Heart right ventricle (tissue), 16 donors: ENCODE measurements at places on chromosomes 3 and 15. TPM values are rescaled to one million over a fixed set of nuclear protein-coding genes. Genes with fewer than 3 reads are reported as not detected.

DNA sequence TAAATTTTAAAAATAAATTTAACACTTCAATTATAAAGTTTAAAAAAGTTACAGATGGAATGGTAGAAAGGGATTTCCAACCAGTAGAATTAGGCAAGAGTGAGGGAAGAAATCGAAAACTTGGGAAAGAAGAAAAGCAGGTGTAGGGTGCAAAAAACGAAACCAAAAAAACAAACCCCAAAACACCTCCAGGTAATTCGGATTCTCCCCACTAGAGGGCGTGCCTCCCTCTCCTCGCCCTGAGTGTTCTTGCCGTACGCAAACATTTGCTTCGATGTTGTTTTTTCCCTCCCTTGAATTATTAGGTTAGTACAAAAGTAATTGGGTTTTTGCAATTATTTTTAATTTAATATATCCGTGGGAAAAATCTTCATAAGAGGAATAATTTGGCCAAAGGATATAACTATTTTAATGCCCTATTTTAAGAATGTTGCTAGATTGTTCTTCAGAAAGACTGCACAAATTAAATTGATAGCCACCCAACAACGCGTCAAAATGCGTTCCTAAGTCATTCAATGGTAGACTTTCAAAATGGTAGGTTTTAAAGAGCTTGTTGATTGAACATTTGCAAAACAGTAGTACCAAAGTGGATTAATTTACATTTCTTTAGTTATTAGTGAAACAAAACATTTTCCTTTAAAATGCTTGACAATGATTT is 63.7 kb downstream of the SLC30A4 start:
- H3K27ac ChIP-seq = no peak overlapping the region
- H3K4me1 ChIP-seq = peaks cover 5% of the 10 kb centered on the region
- no peaks in the 10 kb centered on the region for H3K36me3 ChIP-seq
- H3K27me3 ChIP-seq = no peaks in the 10 kb centered on the region
- H3K4me3 ChIP-seq = peak overlapping the region; percentile 56
- peak; percentile 74 for DNase-seq

- H3K36me3 ChIP-seq = no peaks in the 10 kb centered on the region
- no peaks in the 10 kb centered on the region for H3K27me3 ChIP-seq
- DNase-seq = no peak
- H3K4me3 ChIP-seq = no peak overlapping the region
- H3K27ac ChIP-seq = no peak overlapping the region
- peaks cover 8% of the 10 kb centered on the region for H3K4me1 ChIP-seq
These were observed 26.1 kb downstream of the PLXNB1 start for GRCh38 chr3:48403533-48404439.

GRCh38 chr3:61559136-61559731 is 2.1 kb upstream of the PTPRG start:
- H3K27me3 ChIP-seq = no peaks in the 10 kb centered on the region
- H3K36me3 ChIP-seq = no peaks in the 10 kb centered on the region
- no peak for DNase-seq
- H3K27ac ChIP-seq = peak overlapping the region; percentile 95

GRCh38 chr15:71278989-71279756 is 163.9 kb downstream of the THSD4 start:
- H3K27ac ChIP-seq = peak overlapping the region; percentile 70
- peaks cover 29% of the 10 kb centered on the region for H3K4me1 ChIP-seq
- DNase-seq = no peak
- no peaks in the 10 kb centered on the region for H3K36me3 ChIP-seq

DNA sequence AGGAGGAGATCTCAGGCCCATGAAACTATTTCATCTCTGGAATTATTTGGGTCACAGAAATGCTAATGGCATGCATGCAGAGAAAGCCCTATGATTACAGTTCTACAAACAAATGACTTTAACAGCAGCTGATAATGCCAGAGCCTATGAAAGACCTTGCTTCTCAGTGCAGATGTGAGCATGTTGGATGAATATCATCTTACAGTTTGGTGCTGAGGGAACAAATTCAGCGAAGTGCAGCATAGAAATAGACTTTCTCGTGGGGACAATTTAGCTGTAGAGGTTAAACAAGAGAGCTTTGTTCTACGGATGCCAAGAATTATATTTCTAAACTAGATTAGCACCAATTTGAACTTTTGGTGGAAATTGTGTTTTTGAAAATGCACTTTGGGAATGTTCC is 27.7 kb downstream of the PTX3 start:
- H3K4me3 ChIP-seq = no peak overlapping the region
- no peak overlapping the region for H3K27ac ChIP-seq
- H3K4me1 ChIP-seq = no peaks in the 10 kb centered on the region
- no peaks in the 10 kb centered on the region for H3K27me3 ChIP-seq

GRCh38 chr15:40743921-40744814 is 10.9 kb downstream of the RMDN3 start:
- no peak overlapping the region for H3K27ac ChIP-seq
- H3K36me3 ChIP-seq = peaks cover 98% of the 10 kb centered on the region
- no peak overlapping the region for H3K4me3 ChIP-seq
- no peak for DNase-seq
- H3K4me1 ChIP-seq = peaks cover 8% of the 10 kb centered on the region

GRCh38 chr3:56864090-56864489 is 62.3 kb upstream of the ARHGEF3 start:
- no peaks in the 10 kb centered on the region for H3K4me1 ChIP-seq
- H3K27ac ChIP-seq = no peak overlapping the region
- no peaks in the 10 kb centered on the region for H3K27me3 ChIP-seq
- H3K36me3 ChIP-seq = no peaks in the 10 kb centered on the region
- H3K4me3 ChIP-seq = no peak overlapping the region

- H3K4me1 ChIP-seq = peaks cover 8% of the 10 kb centered on the region
- no peaks in the 10 kb centered on the region for H3K27me3 ChIP-seq
These were observed 354.5 kb upstream of the THBS1 start for GRCh38 chr15:39226169-39226937.

DNA sequence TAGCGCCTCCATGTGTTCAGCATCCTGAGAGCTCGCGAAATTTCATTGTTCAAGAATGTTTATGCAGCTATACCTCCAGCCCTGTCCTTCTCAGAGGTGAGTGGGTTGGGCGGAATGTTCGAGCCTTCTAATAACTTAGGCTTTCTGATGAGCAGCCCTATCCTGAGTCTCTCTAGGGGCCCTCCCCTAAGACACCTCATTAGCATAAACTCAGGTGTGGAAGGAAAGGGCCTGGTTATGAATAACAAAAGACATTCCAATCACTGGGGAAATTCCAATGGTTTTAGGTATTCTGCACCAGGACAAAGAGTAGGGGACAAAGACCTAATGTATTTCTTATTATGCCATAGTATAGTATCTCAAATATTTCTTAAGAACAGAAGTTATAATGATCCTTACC is 138.1 kb upstream of the PDZRN3 start:
- no peaks in the 10 kb centered on the region for H3K36me3 ChIP-seq
- no peak overlapping the region for H3K27ac ChIP-seq
- DNase-seq = no peak
- no peaks in the 10 kb centered on the region for H3K27me3 ChIP-seq

- H3K4me3 ChIP-seq = no peak overlapping the region
- H3K4me1 ChIP-seq = peaks cover 6% of the 10 kb centered on the region
- H3K27me3 ChIP-seq = no peaks in the 10 kb centered on the region
- peaks cover 22% of the 10 kb centered on the region for H3K36me3 ChIP-seq
These were observed 24.3 kb upstream of the TATDN2 start for GRCh38 chr3:10223676-10224639.

- peaks cover 15% of the 10 kb centered on the region for H3K4me1 ChIP-seq
- no peak for DNase-seq
- no peak overlapping the region for H3K27ac ChIP-seq
- no peaks in the 10 kb centered on the region for H3K27me3 ChIP-seq
These were observed 98.2 kb downstream of the ZNF609 start for GRCh38 chr15:64558460-64559179.

DNA sequence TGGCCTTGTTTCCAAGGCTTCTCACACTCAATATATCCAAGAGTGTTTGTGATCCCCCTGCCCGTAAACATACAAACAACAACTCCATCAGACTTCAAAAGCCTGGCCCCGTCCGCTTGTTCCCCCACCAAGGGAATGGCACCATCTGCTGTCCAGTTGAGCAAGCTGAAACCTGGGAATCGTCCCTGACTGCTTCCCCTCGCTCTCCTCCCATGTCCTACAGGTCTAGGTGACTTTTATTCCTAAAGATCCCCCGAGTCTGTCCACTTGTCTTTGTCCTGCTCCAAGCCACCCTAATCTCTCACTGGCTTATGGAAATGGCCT is 27.9 kb upstream of the FAM174B start:
- no peak overlapping the region for H3K27ac ChIP-seq
- no peak overlapping the region for H3K4me3 ChIP-seq
- H3K4me1 ChIP-seq = peaks cover 18% of the 10 kb centered on the region
- peak; percentile 28 for DNase-seq
- no peaks in the 10 kb centered on the region for H3K36me3 ChIP-seq
- no peaks in the 10 kb centered on the region for H3K27me3 ChIP-seq

DNA sequence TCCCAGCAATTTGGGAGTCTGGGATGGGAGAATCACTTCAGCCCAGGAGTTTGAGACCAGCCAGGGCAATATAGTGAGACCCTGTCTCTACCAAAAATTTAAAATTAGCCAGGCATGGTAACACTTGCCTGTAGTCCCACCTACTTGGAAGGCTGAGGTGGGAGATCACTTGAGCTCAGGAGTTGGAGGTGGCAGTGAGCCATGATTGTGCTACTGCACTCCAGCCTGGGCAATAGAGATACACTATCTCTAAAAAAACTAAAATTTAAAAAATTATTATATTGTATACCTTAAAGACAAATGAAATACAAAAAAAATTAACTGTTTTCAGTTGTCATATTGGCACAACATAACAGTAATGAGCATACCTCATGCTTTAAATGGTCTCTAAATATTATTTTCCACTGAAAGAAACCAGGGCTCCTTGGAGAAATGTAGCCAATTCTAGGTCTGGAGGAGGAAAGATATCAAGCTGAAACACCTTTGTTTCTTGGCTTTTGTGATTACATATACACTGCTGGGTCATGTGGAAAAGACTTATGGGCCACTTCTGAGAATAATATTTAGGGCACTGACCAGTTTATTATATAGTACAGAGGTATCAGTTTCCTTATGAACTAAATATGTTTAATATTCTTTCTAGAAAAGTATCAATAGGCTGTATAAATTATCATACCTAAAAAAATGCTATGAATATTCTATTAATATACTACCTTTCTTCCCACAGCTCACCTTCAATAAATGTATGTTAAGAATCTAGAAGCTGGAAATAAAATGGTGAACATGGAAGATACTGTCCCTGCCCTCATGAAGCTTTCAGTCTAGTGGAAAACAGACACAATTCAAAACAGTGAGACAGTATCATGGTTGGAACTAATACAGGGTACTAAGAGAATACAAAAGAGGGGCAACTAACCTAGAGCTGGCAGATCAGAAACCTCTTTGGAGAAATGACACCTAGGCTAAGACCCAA is 119.5 kb downstream of the TMCC1 start:
- H3K27ac ChIP-seq = no peak overlapping the region
- DNase-seq = no peak
- H3K27me3 ChIP-seq = no peaks in the 10 kb centered on the region
- H3K4me1 ChIP-seq = no peaks in the 10 kb centered on the region
- H3K36me3 ChIP-seq = no peaks in the 10 kb centered on the region
- H3K4me3 ChIP-seq = no peak overlapping the region

GRCh38 chr3:43289401-43289800 is 3.1 kb downstream of the SNRK start:
- DNase-seq = no peak
- H3K36me3 ChIP-seq = no peaks in the 10 kb centered on the region
- H3K27me3 ChIP-seq = no peaks in the 10 kb centered on the region
- peak overlapping the region; percentile 65 for H3K4me3 ChIP-seq

DNA sequence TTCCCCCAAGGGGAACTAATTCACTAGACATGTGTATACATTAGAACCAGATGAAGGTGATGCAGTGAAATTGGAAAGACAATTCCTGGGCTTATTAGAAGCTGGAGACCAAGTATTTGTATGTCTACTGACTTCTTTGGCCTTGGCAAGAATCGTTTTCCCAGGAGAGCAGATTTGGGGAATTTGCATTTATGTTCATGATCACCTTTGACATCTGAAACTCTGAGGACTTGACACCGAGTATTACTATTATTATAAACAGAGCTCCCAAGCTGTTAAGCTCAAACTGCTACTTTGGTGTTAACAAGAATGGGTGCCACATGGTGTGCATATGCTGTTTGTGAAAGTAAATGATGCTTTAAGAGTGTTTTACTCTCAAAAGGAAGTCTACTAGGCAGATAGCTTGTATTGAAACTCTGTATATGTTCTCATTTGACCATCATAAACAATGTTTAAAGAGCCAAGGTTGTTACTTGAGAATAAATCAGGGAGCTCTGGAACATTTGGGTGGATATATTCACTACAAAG is 519.8 kb upstream of the GOLIM4 start:
- H3K27me3 ChIP-seq = peaks cover 19% of the 10 kb centered on the region
- no peaks in the 10 kb centered on the region for H3K4me1 ChIP-seq
- no peaks in the 10 kb centered on the region for H3K36me3 ChIP-seq
- DNase-seq = no peak
- no peak overlapping the region for H3K4me3 ChIP-seq

- DNase-seq = no peak
- peak overlapping the region; percentile 79 for H3K27ac ChIP-seq
- H3K27me3 ChIP-seq = no peaks in the 10 kb centered on the region
- H3K36me3 ChIP-seq = no peaks in the 10 kb centered on the region
- H3K4me1 ChIP-seq = peaks cover 74% of the 10 kb centered on the region
These were observed 54.6 kb downstream of the LPP start for GRCh38 chr3:188208516-188208981.

DNA sequence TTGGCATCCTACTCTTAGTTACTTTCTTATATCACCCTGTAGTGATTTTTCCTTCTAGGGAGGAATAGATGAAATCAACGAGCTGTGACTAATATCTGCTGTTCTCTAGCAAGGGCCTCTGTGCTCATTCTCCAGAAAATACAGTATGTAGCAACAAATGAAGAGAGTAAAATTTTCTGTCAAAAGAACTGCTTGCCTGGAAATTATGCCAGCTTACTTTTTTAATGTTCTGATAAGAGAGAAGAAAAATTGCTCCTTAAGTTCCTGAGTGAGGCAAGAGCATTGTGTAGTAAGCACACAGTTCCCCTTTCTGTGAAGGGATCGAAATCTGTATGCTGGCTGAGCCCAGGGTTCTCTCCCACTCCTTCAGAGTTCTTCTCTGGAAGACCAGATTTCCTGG is 51.4 kb upstream of the GK5 start:
- H3K36me3 ChIP-seq = no peaks in the 10 kb centered on the region
- DNase-seq = no peak
- no peak overlapping the region for H3K4me3 ChIP-seq
- H3K27me3 ChIP-seq = no peaks in the 10 kb centered on the region

Gene RBP2
- total RNA-seq = not detected

Gene STRIT1
- 0.80 TPM for total RNA-seq

Gene LRRC3B
- 0.39 TPM for total RNA-seq

Gene POLQ
- total RNA-seq = 0.90 TPM

Gene CORO2B
- total RNA-seq = 4.5 TPM

Gene C3orf22
- total RNA-seq = not detected

Gene MED12L
- 0.40 TPM for total RNA-seq

Gene ZNF660
- 1.2 TPM for total RNA-seq

Gene EPHA3
- 7.5 TPM for total RNA-seq

Gene CFAP20DC
- not detected for total RNA-seq

Gene CXCR6
- total RNA-seq = 0.33 TPM

Gene CEMIP
- total RNA-seq = 0.96 TPM

Gene RHOV
- not detected for total RNA-seq

Gene SCG3
- not detected for total RNA-seq

Gene ZBBX
- total RNA-seq = not detected

Gene ZNF860
- total RNA-seq = 0.27 TPM

Gene TMEM212
- not detected for total RNA-seq

Gene SERINC4
- total RNA-seq = 0.72 TPM
